Aortic smooth muscle cell (primary cell): ENCODE measurements at places on chromosomes 1 and 21. TPM values are rescaled to one million over a fixed set of nuclear protein-coding genes. Genes with fewer than 3 reads are reported as not detected.

The KRTAP19-1 gene
- total RNA-seq, result not detected in 2 replicates

The ZNF684 gene
- 5.0 and 5.4 TPM in 2 replicates for total RNA-seq

The IL23R gene
- not detected in 2 replicates for total RNA-seq

The XCL1 gene
- not detected in 2 replicates for total RNA-seq

The SLC41A1 gene
- total RNA-seq, result 14.9 and 17.8 TPM in 2 replicates

The SPAG17 gene
- total RNA-seq, result not detected in 2 replicates

The RGS4 gene
- total RNA-seq, result 628 and 1,199 TPM in 2 replicates

The OR2L5 gene
- total RNA-seq, result not detected in 2 replicates

The TSTD1 gene
- total RNA-seq, result 12.3 and 26.7 TPM in 2 replicates

The PANK4 gene
- 16.4 and 20.5 TPM in 2 replicates for total RNA-seq

The GPR137B gene
- total RNA-seq, result 11.3 and 15.7 TPM in 2 replicates

The NKAIN1 gene
- total RNA-seq, result not detected in 2 replicates

The TLR5 gene
- total RNA-seq, result 0.12 and 0.13 TPM in 2 replicates

The ADORA3 gene
- 0.06 and 0.13 TPM in 2 replicates for total RNA-seq

The PROK1 gene
- not detected in 2 replicates for total RNA-seq

The KRTAP12-2 gene
- total RNA-seq, result not detected in 2 replicates

The PADI2 gene
- under 0.01 TPM in 1 of 2 replicates, not detected in the other for total RNA-seq

The DNALI1 gene
- 4.4 and 8.7 TPM in 2 replicates for total RNA-seq

The DAP3 gene
- total RNA-seq, result 45.8 and 49.7 TPM in 2 replicates

The CNR2 gene
- not detected in 2 replicates for total RNA-seq

The DYRK3 gene
- 19.9 and 21.9 TPM in 2 replicates for total RNA-seq

The LCE1E gene
- total RNA-seq, result not detected in 2 replicates

The CAPN9 gene
- not detected in 2 replicates for total RNA-seq
